NCI-H1105 (cell line): ENCODE measurements at places on chromosomes 5 and 9.

DNA sequence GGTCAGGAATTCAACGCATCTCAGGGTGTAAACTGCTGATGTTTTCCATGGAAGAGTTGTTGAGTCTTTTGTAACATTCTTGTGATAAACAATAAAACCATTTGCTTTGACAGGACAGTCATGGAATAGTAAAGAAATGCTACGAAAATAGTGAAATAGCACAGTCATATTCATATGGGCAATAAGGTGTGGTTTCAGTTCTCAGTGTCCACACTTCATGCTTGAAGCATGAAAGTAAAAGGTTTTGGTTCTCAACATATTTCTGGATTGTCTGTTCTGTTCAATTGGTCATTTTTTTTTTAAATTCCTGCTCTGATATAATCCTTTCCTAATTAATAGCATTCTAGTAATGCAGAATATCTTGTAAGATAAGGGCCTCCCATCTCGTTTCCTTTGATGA is 467.6 kb upstream of the ZNF608 start:
- DNase-seq = no peak

GRCh38 chr9:134403292-134403681 is 77.0 kb downstream of the RXRA start:
- DNase-seq = no peak

GRCh38 chr5:17317473-17317872 is 100.0 kb downstream of the BASP1 start:
- DNase-seq = no peak

GRCh38 chr9:120920806-120921178 is 5.8 kb downstream of the TRAF1 start:
- no peak for DNase-seq

- DNase-seq = no peak
These were observed 655.5 kb upstream of the ZNF608 start for GRCh38 chr5:125401724-125402622.
